ENCODE measurements at places on chromosomes 5 and 9.

DNA sequence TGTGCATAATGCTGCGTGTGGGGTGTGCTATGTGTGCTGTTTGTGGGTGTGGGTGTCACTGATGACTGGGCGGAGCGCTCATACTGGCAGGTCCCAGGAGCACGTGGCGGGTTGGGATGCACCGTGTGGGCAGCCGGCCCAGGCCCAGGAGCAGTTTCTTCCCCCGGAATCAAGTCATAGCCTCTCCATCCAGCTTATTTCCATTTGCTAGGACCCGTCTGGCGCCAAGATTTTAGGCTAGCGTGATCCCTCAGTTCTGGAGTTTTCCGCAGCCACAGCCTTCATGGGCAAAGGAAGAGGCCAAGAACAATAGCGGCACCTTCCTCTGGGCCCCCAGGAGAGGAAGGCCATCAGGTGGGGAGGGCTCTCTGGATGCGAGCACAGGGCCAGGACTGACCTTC is 43.3 kb upstream of the NEURL1B start:
- DNase-seq: no peak

GRCh38 chr5:132947671-132948070 is 15.8 kb downstream of the AFF4 start:
- no peak for DNase-seq

DNA sequence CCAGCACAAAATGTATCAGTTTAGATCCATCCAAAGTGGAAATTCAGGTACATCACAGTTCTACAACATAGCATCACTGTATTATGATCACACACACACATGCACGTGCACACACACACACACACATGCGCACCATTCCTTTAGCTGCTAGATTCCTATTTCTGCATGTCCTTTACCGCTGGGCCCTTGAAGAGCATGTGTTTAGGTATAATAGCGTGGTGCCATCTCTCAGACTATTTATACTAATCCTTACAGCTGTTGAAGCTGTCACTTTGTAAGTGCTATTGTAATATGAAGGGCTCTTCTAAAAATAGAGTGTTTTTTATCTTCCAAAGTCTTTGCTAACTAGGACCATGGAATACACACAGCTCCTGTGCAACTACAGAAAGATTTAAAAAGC is 308.8 kb upstream of the TRPC7 start:
- DNase-seq: no peak

DNA sequence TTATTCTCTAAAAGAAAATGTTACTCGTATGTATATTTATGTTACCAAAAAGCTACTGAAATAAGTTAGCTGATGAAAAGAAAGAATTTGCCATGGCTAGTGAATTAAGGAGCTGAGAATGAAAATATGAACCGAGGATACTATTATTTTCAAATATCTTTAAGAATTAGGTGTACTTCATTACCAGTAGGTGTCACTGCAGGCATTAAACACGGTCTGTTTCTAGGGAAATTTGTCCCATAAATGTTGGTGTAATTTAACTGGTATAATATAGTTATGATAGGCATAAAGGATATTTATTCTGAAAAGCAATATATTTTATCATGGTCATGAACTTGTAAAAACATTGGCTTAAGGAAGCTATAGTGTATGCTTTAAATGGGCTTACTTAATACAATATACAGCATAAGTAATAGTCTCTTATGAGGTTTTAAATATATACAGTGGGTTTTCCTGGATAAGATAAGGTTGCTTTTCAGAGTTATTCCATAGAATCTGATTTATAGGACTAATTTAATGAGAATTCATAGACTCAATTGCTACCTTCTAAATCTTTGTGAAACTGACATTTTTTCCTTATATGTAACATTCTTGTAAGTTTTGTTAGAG is 72.4 kb upstream of the MPDZ start:
- DNase-seq: no peak

DNA sequence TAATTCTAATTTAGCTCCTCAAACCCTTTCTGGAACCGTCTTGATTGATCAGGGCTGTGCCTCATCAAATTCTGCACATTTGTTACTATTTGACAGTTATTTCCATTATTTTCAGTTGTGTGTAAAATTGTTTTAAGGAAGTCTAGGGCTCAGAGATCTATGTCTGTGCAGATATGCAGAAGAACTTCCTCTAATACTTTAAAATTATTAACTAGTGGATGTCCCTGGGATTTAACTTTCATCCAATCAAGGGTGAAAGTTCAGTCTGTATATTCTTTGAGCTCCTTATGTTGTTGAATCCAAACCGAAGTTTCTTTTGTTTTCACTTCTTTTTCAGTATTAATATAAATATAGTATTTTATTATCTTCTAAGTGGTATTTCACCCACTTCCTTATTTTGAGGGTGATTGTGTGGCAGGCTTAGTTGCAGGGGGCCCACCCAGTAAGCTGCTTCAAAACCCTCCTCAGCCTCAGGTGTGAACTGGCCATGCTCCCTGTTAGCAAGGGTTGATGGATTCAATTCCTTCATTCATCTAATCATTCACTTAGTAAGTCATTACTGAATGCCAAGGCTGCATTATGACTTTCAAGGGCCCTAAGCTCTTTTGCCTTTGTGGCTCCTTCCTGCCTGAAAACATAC is 2.1 kb upstream of the CAMLG start:
- no peak for DNase-seq

GRCh38 chr5:133967698-133968203 is 674 bp downstream of the C5orf15 start:
- DNase-seq: peak; percentile 8

GRCh38 chr5:163190283-163190682 is 247.1 kb upstream of the CCNG1 start:
- no peak for DNase-seq

GRCh38 chr5:43171926-43172325 is 20.1 kb upstream of the NIM1K start:
- DNase-seq: no peak

- DNase-seq: no peak
Measured at GRCh38 chr9:82206490-82206889, 217.9 kb downstream of the SPATA31D1 start.

DNA sequence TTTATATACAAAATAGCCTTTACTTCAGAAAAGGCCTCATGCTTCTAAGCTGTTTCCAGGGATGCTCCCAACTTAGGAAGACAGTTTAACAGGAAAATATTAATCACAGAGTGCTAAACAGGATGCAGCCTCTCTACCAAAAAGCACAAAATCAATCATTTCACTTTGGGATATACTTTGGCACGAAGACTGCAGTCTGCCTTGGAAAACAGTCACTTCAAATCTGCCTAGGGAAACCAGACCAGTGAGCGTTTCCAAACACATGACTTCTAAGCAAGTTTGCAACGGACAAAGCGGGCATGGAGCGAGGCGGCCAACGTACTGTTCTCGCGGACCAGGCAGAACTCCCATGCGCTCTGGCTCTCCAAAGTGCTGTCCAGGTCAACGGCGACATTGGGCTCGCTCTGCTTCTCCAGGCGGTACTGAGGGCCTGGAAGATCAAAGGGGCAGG is 201.0 kb downstream of the MAPKAP1 start:
- DNase-seq: no peak

GRCh38 chr9:134209731-134210311 is 45.5 kb upstream of the RNU6ATAC start:
- no peak for DNase-seq

- DNase-seq: no peak
Measured at GRCh38 chr5:141031006-141031405, 20.2 kb upstream of the PCDHB1 start.

GRCh38 chr9:33130961-33131789 is 36.0 kb downstream of the B4GALT1 start:
- no peak for DNase-seq

GRCh38 chr9:111154081-111154562 is 115.9 kb upstream of the LPAR1 start:
- no peak for DNase-seq

- DNase-seq: no peak
Measured at GRCh38 chr5:180034564-180034963, 37.0 kb downstream of the RNF130 start.

- DNase-seq: no peak
Measured at GRCh38 chr9:87593359-87593980, 95.8 kb downstream of the DAPK1 start.

- DNase-seq: no peak
Measured at GRCh38 chr5:76537073-76537543, 86.1 kb downstream of the F2RL2 start.

- DNase-seq: no peak
Measured at GRCh38 chr5:172648013-172648381, 6.9 kb downstream of the NEURL1B start.

- no peak for DNase-seq
Measured at GRCh38 chr9:87880683-87881082, 2.0 kb upstream of the SPATA31E1 start.

DNA sequence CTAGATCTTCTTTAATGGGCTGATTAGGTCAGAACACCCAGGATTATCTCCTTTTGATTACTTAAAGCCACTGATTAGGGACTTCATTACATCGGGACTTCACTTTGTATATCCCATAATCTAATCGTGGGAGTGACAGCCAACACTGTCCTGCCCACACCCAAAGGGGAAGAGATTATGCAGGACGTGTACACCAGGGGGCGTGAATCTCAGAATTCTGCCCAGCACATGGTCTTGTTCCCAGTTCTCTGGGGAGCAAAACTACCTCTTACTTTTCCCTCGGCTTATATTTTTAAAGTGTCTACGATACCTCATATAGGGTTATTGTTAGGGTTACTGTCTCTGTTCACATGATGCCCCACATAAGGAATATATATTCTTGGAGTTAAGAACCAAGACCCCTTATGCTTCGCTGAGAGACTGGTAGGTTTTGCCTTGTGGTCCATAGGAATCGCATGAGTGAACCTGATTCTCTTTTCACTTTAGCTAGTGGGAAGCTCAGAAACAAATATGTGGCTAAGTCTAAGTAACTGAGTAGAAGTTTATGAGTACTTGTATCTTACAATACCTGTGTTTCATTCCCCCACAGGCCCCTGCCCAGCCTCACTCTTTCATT is 192.7 kb downstream of the GNA14 start:
- DNase-seq: peak; percentile 28

GRCh38 chr5:180082633-180083420 is 11.3 kb upstream of the RNF130 start:
- DNase-seq: no peak

DNA sequence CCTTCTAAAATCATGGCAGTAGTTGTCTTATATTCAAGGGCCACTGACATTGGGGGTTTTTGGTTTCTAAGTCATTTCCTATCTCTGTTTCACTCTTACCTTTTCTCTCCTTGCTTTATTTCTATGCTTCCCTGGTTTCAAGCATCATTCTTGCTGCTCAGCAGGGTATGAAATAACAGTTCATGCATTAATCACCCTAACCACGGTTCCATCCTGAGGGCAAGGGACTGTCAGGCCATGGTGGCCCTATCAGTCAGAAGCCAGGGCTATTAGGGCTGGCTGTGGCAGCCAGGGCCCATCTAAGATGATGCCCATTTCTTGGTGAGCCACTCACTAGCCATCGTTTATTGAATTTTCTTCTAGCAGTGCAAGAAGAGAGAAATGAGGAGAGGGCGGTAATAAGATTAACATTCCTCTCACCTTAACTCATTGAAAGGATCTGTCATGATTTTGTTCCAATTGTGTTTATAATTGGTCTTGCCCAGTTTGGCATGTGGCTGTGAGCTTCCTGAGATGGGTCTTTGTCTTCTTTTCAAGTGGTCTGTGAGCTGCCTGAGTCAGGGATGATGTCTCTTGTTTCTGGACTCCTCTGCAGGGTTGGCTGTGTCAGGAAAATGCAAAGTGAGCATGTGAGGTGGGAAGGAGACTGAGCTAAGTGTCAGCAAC is 45.2 kb downstream of the CYSTM1 start:
- DNase-seq: no peak

DNA sequence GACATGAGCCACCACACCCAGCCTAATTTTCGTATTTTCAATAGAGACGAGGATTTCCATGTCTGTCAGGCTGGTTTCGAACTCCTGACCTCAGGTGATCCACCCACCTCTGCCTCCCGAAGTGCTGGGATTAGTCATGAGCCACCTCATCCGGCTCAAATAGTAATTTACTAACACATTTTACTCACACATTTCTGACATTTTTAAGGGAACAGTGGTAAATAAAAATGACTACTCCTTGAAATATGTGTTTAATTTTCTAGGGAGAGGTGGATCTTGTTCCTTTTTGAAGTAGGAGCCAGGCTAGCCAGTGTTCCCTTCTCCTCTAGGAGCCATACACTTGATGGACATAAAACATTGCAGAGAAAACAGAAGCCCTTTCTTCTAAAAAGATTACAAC is 55.2 kb upstream of the ERBIN start:
- DNase-seq: no peak

GRCh38 chr9:136110082-136111061 is 8.3 kb downstream of the TMEM250 start:
- no peak for DNase-seq

DNA sequence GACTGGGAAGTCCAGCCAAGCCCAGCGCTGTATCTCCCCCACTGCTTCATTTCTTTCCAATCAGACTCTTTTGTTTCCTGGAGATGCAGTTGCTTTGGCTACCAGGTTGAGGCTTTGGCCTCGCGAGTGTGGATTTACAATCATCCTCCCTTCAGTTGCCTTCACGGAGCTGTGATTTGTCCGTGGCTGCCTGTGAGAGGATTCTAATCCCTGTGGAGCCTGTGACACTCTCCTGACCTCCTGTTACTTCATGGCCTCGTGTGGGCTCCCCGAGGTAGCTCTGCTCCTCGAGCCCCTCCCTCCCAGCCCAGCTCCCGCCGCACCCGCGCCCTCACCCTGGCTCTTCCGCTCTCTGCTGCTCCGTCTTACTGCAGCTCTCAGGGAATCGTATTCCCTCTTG is 107.2 kb upstream of the STC2 start:
- DNase-seq: no peak

DNA sequence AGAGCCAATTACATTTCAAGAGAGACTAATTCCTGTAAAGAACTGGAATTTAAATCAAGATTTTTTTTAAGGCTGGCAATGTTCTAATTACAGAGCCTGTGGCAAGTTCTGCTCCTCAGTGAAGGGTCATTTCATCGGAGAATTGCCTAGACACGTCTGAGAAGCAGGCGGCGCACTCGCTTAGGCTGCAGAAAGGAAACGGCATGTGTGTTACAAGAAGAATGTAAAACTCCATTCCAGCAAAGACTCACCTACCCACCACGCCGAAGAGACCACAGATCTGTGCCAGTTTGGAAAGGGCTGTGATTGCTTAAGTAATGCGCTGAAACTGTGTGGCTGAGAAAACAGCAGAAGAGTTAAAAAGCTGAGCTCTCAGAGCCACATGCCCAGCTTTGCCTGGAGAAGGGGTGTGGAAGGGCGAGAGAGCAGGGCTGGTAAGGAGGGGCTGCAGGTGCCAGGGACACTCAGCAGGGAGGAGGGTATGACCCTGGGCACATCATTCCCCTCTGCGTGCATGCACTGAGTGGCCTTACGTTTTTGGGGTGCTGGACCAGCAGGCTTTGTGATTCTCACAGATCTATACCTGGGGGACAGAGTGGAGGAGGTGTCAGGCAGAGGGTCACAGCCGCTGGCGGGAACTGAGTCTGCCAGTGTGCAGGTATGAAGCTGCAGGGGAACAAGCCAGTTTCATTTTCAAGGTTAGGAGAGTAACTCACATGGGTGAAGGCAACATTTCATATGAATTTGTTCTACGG is 17.8 kb upstream of the SLC25A51 start:
- no peak for DNase-seq

- DNase-seq: no peak
Measured at GRCh38 chr9:35908504-35909125, 675 bp upstream of the SPAAR start.

Measured in stimulated activated effector memory CD8-positive, alpha-beta T cell treated with anti-CD3 and anti-CD28 coated beads, Interleukin-12 subunit alpha, Interleukin-12 subunit beta, amount 100 ng/mL, for 72 hours (primary cell).